ENCODE measurements at places on chromosomes 13 and 19.

DNA sequence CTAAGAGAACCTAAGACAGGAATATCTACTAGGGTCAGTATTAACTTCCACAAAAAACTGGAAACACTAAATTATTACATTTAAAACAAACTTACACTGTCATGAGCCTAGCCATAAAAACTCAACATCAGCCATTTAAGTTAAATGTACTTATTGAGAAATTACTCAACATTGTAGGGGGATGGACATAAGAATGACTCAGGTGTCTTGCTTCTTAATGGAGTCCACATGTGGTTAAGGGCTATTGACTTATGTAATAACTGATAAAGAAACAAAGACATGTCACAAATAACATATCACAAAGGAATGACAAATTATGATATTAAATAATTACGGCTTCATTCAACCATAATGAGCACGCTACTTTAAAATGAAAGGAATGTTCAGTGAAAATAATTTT, 36.2 kb downstream of the CLDN10 start:
- no peak for DNase-seq

DNA sequence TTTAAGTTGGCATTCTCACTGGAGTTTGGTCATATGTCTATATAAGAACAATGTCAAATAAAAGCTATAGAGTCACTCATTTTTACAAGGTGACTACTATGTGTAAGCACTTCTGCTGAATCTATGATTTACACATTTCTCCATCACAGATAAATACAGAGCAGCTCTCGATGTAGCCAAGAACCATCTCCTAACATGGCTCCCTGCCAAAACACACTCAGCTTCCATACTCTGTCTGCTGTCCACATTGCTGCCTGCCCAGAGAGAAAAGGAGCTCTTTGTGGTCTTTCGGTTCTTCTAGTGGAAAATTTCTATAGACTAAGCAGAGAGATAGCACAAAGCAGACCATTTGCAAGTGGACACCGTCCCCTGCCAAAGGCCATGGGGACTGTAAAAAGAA, 190.9 kb upstream of the KLF12 start:
- DNase-seq = no peak

GRCh38 chr19:11447347-11448262, 12.2 kb downstream of the PRKCSH start:
- no peak for DNase-seq

DNA sequence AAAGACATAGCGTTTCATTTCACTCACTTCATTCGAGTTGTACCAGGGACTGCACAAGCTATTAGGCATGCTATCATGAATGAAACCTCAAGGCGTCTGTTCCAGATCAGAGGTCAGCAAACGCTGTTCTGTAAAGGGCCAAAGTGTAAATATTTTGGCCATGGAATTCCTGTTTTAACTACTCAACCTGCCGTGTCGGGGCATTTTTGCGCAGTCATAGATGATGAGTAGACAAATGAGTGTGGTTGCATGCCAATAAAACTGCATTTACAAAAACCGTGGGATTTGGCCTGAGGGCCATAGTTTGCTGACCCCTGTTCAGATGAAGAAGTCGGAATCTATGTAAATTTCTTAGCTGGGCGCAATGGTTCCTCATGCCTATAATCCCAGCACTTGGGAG, 6.5 kb downstream of the INSR start:
- DNase-seq = no peak

DNA sequence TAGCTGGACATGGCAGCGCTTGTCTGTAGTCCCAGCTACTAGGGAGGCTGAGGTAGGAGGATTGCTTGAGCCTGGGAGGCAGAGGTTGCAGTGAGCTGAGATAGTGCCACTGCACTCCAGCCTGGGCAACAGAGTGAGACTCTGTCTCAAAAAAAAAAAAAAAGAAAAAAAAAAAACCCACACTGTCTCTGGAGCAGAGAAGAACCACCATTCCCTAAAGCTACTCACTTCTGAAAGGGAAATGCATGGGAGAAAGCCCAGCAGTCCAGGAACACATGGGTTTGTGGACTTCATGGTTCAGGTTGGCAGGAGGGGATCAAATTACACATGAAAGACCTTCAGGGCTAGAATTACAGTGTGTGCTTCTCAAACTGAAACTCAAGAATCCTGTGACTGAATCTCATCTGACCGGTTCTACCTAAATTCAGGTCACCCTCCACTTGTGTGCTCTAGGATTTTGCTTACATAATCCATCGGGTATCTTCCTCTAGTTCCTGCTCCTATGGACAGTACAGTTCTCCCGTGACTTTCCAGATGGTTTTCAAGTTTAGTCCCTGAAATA, 30.2 kb upstream of the CPB2 start:
- no peak for DNase-seq

DNA sequence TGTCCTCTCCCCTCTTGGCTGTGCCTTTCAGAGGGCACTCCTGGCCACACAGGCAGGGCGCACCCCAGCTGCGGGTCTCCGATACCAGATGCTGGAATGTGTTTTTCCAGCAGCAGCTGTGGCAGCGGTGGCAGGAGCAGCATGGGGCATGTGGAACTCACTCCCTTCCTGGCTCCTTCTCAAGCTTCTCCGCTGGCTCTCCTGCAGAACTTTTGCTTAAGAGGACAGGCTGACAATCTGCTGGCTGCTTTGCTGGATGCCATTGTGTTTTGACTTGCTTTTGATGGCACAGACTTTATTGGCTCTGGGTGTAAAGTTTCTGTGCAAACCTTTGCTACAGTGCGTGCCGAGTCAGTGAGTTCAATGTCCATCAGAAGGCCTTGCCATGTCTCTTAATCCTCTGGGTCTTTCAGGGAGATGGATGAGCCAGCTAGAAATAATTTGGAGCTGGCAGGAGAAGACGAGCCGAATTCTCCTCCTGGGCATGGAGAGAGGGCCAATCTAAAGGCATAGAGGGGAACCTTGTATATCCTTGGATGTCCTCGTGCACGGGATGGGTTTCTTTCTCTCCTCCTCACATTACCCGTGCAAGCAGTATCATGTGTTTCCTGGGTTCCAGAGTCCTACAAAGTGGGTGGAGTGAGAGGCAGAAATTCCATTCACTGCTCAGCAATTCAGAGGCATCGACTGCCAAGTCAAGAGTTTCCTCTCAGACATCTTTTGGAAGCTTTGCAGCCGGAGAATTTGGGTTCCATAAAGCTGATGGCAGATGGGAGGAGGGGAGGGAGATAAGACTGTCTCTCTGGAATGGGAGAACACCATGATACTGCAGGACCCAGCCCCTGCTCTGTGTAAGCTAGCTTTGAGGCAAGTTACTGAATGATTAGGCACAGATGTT, 231.2 kb downstream of the FGF9 start:
- DNase-seq = no peak

DNA sequence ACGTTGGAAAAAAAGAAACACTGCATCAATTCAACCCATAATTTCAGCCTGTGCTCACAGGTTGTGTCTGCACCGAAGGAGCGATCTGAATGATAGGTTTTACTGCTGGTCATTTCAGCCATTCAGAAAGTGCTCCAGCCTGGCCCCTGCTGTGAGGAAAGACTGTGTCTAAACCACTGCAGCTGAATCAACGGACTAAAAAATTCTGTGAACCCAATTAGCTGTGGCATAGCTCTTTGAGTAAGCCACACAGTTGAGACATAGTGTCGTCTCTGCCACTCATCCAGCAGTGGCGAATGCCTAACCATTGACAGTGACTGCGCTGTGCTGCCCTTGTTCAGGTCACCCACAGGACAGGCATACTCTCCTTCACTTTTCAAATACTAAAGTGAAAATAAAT, 179.8 kb downstream of the COG6 start:
- DNase-seq = no peak

DNA sequence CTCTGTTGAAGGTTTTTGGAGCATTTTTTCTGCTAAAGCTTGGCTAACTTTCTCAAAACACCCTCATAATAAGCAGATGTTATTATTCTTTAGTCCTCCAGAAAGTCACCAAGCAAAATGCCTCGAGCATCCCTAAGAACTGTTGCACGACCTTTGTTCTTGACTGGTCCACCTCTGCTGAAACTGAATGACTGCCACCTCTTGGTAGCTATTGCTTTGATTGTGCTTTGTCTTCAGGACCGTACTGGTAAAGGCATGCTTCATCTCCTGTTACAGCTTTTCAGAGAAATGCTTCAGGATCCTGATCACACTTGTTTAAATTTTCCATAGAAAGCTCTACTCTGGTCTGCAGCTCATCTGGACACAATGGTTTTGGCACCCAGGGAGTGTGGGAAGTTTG, 254.8 kb downstream of the DCT start:
- no peak for DNase-seq

GRCh38 chr13:95678967-95679366, 2.0 kb downstream of the DNAJC3 start:
- DNase-seq = no peak

DNA sequence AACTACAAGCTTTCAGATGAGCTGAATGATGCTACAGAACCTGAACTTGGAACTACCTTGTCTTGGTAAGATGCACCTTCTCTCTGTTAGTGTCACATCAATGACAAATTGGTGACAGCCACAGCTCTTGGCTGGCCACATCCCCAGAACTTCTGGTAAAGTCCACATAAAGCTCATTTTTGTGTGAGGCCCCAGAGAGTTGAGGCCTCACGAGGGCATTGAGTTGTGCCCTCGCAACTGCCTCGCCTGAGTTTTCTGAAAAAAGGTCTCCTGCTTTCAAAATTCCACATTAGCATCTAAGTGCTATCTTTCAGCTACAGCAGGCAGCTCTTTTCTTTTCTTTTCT, 42.6 kb downstream of the MRPL57 start:
- DNase-seq = no peak

Measured in activated T-helper 1 cell treated with anti-CD3 and anti-CD28 coated beads, Interleukin-2, amount 50 U/mL, for 16 hours (primary cell).